ENCODE measurements at places on chromosomes 2 and 18.

- DNase-seq: peak; percentile 77
Observed at GRCh38 chr2:237874585-237875161, 15.2 kb downstream of the RAMP1 start.

DNA sequence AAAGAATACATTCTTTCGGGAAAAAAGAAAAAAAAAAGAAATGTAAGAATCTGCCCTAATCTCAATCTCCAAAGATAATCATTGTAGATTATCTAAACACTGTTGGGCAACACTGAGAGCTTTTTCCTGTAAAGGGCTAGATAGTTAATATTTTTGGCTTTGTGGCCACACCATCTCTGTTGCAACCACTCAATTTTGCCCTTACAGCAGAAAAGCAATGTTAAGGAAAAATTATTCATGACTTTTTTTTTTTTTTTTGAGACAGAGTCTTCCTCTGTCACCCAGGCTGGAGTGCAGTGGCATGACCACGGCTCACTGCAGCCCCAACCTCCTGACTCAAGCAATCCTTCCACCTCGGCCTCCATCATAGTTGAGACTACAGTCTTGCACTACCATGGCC lies 17.3 kb upstream of the FZD5 start:
- no peak for DNase-seq

DNA sequence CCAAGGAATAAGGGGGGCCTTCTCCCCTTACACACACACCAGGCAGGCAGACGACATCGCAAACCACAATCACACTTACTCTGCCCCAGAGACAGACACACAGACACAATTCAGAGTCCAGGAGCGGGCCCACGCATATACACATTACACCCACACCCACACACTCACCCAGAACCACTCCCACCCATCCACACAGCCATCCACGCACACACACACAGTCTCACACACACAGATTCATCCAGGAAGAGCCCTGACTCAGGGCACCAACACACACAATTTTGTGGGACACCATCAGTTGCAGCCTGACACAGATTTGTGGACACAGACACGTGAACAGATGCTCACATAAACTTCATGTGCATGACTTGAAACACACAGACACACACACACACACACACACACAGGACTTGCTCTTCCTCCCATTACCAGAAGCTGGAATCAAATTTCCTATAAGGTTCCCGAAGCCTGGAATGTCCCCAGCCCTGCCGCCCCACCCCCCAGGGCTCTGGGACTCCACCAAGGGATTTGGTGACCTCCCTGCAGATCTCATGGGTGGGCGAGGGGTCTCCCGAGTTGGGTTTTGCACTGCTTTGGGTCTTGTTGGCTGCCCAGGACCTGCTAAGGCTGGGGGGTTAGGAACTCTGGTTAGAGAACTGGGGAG lies 23.5 kb downstream of the TNS1 start:
- DNase-seq: no peak

DNA sequence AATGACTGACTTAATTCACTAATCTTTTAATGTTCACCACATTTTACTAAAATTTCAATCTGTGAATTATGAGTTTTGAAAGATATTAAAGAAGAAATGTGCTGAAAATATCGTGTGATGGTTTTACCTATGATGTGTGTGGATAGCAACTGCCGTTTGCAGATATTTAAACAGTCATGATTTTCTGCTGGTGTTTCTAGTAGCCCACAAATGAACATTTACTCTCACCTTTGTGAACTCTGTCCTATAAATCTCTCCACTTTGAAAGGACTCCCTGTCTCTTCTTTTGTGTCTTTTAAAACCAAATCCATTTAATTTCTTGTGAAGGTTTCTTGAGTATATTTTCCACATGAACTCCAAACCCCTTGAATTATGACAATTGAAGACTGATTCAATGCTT lies 771.2 kb upstream of the SALL3 start:
- no peak for DNase-seq

GRCh38 chr2:9167718-9168657 lies 38.6 kb upstream of the ASAP2 start:
- DNase-seq: no peak

DNA sequence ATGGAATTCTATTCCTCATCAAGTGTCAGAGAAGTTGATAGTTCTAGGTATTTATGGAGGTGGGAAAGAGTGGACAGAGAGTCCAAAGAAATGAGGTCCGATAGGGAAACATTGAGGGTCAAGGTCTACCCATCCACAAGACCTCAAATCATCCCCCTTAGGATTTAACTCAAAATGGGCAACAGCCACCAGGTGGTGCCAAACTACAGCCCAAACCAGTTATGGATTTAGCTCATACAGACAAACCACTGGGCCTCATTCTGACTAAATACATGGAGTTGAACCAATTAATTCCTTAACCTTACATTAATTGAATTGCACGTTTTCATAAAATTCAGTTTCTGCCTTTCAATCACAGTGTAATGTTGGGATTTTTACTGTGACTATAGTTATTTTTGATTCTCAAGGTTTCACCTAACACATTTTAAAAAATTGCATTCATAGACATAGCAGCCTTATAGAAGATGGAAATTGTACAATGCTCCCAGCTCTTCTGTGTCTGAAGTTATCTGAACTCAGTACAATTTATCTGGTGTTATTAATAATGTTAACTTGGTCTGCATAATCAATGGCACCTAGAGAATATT lies 98.2 kb upstream of the HNMT start:
- DNase-seq: peak; percentile 48

- DNase-seq: no peak
Observed at GRCh38 chr18:63245600-63245999, 74.0 kb downstream of the BCL2 start.

DNA sequence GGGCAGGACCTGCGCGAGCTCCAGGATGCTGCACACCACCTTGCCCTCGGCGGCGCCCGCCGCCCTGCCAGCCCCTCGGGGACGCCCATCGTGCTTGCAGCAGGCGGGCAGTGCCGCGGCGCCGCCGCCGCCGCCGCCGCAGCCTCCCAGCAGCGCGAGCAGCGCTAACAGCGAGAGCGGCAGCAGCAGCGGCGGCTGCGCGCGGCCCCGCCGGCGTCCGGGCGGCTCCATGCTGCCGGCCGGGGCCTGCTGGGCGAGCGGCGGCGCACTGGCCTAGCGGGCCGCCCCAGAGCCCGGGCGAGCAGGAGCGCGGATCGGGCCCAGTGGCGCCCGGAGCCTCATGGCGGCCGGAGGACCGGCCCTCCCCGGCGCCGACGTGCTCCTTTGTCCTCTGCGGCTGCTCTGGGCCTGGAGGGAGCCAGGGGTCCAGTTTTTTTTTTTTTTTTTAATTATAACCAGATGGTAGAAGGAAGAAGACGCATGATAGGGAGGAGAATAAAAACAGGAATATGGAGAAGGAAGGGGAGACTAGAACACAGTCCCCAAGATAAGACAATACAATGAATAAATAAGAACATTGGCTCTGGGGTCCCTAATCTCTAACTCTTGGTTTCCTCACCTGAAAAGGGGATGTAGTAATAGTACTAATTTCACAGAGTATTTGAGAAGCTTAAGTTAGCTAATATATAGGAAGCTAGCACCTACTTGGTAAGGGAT lies 17.1 kb upstream of the ANKRD62 start:
- peak; percentile 7 for DNase-seq

DNA sequence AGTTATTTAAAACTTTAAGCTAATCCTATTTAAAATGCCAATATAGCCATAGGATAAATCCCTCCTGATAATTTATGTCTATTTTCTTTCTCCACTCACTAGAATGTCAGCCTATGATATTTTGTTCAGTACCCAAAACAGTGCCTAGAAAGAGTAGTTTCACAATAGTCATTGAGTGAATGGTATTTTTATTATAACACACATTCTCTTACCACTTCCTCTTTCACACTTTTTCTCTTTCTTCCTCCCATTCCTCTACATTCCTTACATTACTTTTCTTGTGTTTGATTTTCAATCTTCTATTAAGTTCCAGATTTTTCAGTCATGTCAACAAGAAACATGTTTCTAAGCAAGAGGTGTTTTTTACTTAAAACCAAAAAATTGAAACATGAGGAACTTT lies 327.6 kb upstream of the UBE2E3 start:
- DNase-seq: no peak

GRCh38 chr2:156511803-156512202 lies 75.6 kb downstream of the GPD2 start:
- no peak for DNase-seq

- peak; percentile 65 for DNase-seq
Observed at GRCh38 chr18:59358414-59358711, 702 bp downstream of the LMAN1 start.

- no peak for DNase-seq
Observed at GRCh38 chr18:5542515-5543035, 1.2 kb downstream of the EPB41L3 start.

- no peak for DNase-seq
Observed at GRCh38 chr2:113698892-113699447, 57.5 kb downstream of the SLC35F5 start.

GRCh38 chr2:98452396-98453027 lies 7.9 kb downstream of the INPP4A start:
- DNase-seq: no peak

GRCh38 chr18:56853961-56854360 lies 202.8 kb downstream of the WDR7 start:
- DNase-seq: no peak

- no peak for DNase-seq
Observed at GRCh38 chr2:118755901-118756300, 91.5 kb downstream of the EN1 start.

DNA sequence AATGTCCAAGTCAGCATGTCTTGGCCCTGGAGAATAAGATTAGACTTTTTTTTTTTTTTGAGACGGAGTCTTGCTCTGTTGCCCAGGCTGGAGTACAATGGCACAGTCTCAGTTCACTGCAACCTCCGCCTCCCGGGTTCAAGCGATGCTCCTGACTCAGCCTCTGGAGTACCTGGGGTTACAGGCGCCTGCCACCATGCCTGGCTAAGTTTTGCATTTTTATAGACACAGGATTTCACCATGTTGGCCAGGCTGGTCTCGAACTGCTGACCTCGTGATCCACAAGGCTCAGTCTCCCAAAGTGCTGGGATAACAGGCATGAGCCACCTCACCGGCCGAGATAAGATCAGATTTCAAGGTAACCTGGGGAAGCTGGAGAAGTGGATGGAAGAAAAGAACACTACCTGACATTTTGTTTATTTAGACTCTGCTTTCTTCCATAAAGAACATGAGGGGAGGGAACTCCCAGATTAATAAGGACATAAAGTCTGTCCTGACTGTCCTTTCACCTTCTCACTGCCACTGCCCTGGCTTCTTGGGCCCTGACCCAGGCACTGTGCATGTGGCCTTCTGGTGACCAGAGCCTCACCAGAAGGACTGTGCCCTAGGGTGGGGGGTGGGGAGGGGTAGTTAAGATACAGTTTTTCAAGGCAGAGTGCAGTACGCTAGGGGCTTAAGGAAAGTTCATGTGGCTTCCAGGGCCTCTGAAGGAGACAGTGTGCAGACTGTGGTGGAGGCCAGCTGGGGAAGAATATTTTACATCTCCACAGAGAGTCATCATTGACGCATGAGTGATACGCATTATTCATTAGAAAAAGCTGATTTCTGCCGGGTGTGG lies 4.8 kb upstream of the IMPA2 start:
- DNase-seq: peak; percentile 82

DNA sequence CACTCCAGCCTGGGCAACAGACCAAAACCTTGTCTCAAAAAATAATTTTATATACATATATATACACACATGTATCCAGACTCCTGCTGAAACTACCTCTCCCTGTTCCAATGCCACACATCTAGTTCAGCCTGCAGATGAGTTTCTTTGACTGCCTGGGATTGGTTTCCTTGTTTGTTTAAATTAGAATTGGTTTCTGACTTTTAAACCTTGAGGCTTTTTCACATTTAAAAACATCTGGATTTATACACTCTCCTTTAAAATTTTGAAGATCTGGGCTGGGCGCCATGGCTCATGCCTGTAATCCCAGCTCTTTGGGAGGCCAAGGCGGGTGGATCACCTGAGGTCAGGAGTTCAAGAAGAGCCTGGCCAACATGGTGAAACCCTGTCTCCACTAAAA lies 21.8 kb upstream of the CXCR1 start:
- DNase-seq: no peak

GRCh38 chr2:157245846-157246764 lies 11.4 kb upstream of the GALNT5 start:
- peak; percentile 80 for DNase-seq

DNA sequence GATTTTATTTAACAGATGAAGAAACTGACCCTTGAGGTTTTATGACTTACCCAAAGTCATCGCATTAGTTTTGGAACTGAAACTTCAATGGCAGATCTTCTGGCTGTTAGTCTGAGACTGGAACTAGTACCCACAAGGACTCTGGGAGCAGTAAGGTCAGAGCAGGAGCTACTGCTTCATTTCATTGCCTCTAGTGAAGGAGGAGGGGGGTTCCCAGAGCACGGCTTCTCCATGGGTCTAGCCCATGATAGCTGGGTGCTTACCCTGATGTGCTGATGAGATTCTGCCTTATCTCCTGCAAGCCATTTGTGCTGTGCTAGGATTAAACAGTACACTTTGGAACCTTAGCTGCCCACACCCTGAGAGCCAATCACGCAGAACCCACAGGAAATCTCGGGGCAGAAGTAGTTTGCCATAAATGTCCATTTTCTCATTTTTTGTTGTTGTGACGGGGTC lies 5.4 kb upstream of the RNASEH1 start:
- no peak for DNase-seq

DNA sequence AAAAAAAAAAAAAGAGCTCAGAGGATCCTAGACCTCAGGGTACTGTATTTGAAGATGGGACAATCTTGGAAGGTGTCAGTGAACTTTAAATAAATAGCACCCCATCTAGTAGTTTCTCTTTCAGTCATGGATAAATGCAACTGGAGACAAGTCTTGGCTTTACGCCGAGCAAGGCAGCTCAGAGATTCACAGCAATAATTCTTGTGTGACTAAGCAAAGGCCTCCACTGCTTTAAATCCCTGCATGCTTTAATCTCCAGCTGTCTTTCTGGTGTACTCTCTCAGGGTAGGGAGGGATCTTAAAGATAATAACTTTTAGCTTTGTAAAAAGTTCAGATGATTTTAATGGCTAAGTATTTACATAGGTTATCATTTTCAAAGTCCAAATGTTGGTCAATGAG lies 36.3 kb downstream of the NRXN1 start:
- DNase-seq: peak; percentile 80

GRCh38 chr2:134924912-134925311 lies 6.3 kb downstream of the CCNT2 start:
- no peak for DNase-seq

DNA sequence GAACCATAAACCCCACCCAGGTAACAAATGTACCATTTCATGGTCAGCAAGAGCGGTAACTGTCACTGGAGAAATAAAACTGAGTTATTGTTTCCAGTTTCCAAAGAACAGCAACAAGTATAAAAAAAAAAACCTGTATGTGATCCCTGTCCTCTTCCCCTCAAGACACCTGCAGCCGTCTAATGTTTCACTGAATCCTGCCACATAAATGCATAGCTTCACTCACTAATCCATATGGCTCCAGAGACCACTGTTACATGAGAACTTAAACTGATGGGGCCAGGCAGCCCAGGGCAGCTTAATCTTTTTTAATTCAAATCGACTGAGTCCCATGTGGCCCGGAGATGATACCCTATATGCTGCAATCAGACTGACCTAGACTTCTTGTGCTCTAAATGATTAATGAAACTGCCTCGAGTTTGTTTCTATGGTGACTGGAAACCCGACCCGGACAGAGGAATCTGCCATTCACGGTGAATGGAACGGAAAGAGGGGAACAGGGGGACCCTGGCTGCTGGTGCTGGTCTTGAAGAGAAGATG lies 60.9 kb upstream of the SIX2 start:
- DNase-seq: no peak
